ENCODE measurements at places on chromosomes 7 and 10. TPM values are rescaled to one million over a fixed set of nuclear protein-coding genes. Genes with fewer than 3 reads are reported as not detected.
A peak's percentile ranks its signal among the peaks of the same experiment; 100 is the strongest.

DNA sequence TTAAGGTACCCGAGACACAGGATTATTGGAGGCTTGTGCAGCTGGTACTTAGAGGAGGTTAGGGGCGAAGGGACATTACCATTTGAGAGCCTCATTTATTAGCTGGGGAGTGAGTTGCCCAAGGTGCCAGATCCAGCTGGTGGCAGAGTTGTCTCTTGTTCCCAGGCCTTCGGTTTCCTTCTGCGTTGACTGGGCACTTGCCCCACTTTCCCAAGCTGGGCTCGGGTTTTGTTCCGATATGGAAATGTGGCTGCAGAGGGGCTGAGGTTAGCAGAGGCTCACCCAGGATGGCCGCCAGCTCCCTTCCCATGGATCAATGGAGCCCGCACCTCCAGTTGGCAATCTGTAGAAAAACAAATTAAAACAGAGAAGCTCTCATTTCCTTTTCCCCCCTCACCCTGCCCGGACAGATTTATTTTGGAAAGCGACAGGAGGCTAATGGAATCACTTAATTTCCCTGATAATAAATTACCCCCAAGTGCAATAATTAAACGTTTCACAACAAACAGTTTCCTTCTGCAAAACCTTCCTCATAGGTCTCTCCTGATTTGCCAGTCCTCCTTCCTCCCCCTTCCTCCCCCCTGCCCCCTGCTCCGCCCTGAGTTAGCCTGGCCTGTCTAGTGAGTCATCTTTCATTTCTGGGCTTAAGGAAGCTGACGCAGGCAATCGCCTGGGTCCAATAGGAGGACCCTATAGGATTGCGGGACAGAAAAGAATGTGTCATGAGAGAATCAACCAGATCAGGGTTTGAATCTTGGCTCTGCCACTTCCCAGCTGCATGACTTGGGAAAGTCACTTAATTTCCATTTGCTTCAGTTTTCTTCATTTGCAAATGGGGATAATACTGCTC, 51.7 kb downstream of the ADRA2A start:
- H3K27ac ChIP-seq, result no peak overlapping the region
- H3K36me3 ChIP-seq, result no peaks in the 10 kb centered on the region
- peak; percentile 89 for DNase-seq
- H3K4me1 ChIP-seq, result peaks cover 5% of the 10 kb centered on the region

ANKRD30A gene
- polyA plus RNA-seq, result 0.19 TPM

DNA sequence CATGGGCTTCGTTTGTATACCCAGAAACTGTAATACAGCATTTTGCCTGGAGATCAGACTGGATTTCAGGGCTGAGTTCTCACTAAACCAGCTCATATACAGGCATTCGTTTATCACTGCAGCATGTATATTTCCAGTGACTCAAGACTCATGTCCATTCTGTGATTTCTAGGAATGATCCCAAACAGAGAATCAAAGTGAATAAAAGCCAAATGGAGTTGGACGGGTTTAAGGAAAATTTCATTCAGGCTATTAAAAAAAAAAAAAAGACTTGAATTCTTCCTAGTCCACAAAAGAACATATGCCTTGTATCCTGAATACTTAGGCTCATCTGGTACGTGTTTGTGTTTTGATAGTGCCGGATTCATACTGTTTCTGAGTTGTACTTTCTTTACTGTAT, 46.8 kb downstream of the TET1 start:
- no peak for DNase-seq
- H3K27ac ChIP-seq, result no peak overlapping the region
- H3K36me3 ChIP-seq, result no peaks in the 10 kb centered on the region
- H3K4me1 ChIP-seq, result no peaks in the 10 kb centered on the region
- H3K4me3 ChIP-seq, result no peak overlapping the region

GRCh38 chr7:115113776-115114175, 191.9 kb downstream of the MDFIC start:
- H3K4me1 ChIP-seq, result no peaks in the 10 kb centered on the region
- H3K27me3 ChIP-seq, result no peaks in the 10 kb centered on the region
- H3K27ac ChIP-seq, result no peak overlapping the region
- no peaks in the 10 kb centered on the region for H3K36me3 ChIP-seq
- no peak overlapping the region for H3K4me3 ChIP-seq

FAM20C gene
- polyA plus RNA-seq, result 19.7 TPM

- H3K27me3 ChIP-seq, result no peaks in the 10 kb centered on the region
- no peaks in the 10 kb centered on the region for H3K4me1 ChIP-seq
- DNase-seq, result peak; percentile 89
Measured at GRCh38 chr7:148962823-148963582, 65.3 kb downstream of the PDIA4 start.

DNA sequence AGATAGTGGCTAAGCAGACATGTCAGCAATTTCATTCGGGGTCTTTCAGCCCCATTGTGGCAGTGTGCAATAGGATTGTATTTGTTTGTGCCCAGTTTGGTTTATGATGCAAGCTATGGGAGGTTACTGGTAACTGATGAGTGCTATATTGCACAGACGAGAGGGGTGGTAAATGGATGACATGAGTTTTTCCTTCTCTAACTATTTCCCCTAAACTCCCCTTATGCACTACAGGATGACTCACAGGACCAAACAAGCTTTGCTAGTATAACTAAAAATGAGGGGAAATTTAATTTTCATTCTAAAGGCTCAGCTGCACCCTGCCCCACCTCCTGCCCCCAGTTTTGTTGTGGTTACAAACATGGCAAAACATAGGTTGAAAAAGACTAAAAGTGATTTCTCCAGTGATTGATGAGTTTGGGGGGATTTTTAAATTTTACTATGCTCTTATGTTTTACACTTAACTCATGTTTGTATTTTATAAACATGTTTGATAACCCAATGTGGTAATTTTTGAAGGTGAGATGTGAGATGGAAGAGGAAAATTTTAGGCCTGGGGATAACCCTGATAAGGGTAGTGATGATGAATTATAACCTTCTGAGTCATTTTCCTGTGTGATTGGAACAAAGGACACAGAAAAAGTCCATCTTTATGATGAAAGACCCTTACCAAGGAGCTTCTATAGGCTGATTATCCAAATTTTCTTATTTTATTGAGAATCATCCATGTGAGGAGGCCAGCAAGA, 60.8 kb upstream of the NAMPT start:
- no peaks in the 10 kb centered on the region for H3K36me3 ChIP-seq
- H3K4me1 ChIP-seq, result peaks cover 3% of the 10 kb centered on the region
- H3K27me3 ChIP-seq, result no peaks in the 10 kb centered on the region
- no peak for DNase-seq
- no peak overlapping the region for H3K27ac ChIP-seq

CREB5 gene
- polyA plus RNA-seq, result 1.8 TPM

Data from small intestine (tissue), 16 donors.